ENCODE measurements at places on chromosomes 11 and 22.

DNA sequence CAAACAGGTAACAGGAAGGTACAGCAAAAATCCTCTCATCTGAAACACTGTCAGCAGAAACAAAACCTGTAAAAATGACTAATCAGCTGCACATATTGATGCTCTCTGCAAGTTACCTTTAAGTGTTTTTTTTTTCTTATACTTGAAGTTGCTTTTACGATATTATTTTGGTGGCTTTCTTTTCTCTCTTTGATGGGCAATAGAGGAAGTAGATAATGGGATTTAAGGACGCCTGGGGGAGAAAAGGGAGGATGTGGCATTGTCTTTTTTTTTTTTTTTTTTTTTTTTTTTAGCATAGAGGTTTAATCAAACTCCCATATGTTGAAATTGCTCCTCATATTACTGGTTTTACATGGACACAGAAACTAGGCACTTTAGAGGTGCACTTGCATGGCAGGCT, 11.4 kb upstream of the ADSL start:
- DNase-seq, result no peak

DNA sequence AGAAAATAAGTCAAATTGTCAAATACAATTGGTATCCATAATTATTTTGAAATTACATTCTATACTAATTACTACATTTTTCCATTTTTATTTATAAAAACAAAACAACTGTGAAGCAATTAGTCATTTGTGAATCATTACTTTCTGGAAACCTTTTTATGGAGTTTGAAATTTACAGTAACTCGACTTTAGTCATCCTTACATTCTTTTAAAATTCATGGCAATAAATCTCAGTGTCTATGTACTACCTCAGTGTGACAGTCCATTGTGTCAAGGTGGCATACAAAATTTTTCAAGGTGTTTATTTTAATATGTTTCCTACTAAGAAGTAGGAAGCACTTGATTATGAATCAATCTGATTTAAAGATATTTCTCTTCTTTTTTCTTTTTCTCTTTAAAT, 1949.4 kb upstream of the RAG2 start:
- DNase-seq, result no peak

DNA sequence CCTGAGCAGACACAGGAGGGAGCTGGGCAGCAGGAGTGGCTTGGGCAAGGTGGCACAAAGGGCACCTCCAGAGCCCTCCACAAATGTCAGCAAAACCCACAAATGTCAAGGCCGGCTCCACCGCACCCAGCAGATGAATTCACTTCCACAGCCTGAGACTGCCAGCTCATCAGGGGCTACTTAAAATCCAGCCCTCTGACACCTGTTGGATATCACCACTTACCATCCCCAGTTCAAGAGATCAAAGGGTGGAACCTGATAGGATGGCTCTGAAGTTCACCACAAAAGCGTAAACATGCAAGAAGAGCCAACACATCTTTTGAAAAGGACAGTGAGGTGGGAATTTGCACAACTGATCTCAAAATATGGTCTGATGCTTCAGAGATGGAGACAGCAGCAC, 168.6 kb upstream of the GRK3 start:
- DNase-seq, result no peak

DNA sequence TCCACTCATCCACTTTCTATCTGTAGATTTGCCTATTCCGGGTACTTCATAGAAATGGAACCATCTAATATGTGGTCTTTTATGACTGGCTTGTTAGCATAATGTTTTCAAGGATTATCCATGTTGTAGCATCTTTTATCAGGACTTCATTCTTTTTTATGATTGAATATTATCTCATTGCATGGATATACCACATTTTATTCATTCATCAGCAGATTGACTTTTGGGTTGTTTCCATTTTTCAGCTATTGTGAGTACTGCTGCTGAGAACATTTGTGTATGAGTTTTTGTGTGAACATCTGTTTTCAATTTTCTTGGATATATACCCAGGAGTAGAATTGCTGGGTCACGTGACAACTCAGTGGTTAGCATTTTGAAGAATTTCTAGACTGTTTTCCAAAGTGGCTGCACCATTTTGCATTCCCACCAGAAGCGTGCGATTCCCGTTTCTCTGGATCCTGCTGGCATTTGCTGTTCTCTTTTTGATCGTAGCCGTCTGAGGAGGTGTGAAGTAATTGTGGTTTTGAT, 8.9 kb downstream of the DERL3 start:
- no peak for DNase-seq

DNA sequence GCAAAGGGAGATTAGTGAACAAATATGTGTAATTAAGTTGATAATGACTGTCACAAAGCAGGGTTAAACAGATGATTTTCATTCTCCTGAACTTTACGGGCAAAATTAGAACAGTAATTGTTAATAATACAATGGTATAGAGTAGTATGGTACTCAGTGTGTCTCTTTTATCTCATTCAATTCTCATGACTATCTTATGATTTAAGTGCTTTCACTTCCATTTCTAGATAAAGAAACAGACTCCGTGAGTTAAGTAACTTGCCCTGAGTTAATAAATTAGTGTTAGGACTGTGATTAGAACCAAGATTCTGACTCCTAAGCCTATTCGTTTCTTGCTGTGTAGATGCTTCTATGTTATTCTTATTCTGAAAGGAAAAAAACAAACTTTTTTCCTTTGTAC, 22.0 kb downstream of the PIH1D2 start:
- no peak for DNase-seq

DNA sequence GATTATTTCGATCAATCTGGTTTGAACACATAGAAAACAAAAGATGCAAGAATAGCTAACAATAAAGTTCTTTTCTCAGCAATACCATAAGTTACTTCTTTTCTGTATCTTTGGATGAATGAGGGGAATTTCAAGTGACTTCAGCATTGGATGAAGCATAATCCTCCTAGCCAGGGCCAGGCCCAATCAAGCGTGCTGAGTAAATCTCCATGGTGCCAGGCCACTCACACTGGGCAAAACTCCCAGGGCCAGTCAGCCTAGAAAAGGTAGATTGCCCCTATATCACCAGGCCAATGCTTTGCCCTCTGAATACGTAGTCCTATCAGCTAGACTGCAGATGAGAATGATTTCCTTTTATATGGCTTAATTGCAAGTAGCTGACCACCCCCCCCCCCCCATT, 6.0 kb downstream of the CNTF start:
- no peak for DNase-seq

- DNase-seq, result no peak
Observed at GRCh38 chr11:23897453-23898286, 599.2 kb upstream of the LUZP2 start.

GRCh38 chr11:119192111-119192510, 6.8 kb downstream of the NHERF4 start:
- no peak for DNase-seq

GRCh38 chr11:117511931-117512539, 184.4 kb downstream of the CEP164 start:
- no peak for DNase-seq

- peak; percentile 36 for DNase-seq
Observed at GRCh38 chr11:34356913-34357700, 703 bp downstream of the ABTB2 start.

DNA sequence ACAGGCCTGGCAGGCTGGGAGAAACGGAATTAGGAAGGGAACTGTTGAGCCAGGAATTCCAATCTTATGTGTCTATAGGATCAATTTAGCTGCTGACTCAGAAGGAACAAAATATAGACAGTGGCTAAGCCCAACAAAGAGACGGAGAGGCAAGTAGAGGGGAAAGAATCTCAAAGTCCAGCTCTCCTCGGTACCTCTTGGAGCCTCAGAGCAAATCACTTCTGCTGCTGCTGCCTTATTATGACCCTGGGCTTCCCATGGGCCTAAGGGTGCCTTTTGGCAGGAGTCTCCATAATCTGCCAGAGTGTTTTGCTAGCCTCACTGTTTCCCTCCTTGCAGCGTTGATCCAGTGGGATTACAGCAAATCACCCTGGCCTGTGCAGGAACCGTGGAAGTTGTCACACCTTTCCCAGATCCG, 31.7 kb downstream of the PAX6 start:
- DNase-seq, result no peak

GRCh38 chr11:56473252-56473651, at the start of gene OR5M3:
TSS of gene OR5M3 (minus strand) at chr11:56473352. CDS start at chr11:56470497, 2,855 bp downstream.
- no peak for DNase-seq

DNA sequence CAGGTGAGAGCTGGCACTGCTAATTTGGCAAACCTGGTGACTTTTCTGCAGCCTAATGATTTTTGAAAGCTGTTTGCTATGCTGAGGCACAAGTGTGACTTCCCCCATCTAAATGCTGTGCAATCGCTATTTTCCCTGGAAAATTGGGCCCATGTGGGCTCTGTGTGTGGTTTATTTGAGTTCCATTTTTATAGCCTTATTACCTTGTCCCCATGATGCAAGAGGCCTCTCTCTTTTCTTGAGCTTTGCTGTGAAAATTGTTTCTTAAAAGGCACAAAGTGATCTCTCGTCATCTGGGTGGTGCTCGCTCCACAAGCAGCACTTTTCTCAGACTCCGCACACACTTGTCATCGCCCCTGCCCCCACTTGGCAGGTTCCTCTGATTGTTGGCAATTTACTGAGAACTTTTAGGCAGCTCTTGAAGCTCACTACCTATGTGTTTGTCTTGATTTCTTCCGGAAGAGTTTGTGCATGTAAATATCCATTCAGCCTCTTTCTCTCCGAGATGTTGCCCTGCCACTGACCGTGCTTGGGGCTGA, 24.9 kb downstream of the BMAL1 start:
- no peak for DNase-seq

- no peak for DNase-seq
Observed at GRCh38 chr22:18012531-18012930, 11.8 kb downstream of the MICAL3 start.

DNA sequence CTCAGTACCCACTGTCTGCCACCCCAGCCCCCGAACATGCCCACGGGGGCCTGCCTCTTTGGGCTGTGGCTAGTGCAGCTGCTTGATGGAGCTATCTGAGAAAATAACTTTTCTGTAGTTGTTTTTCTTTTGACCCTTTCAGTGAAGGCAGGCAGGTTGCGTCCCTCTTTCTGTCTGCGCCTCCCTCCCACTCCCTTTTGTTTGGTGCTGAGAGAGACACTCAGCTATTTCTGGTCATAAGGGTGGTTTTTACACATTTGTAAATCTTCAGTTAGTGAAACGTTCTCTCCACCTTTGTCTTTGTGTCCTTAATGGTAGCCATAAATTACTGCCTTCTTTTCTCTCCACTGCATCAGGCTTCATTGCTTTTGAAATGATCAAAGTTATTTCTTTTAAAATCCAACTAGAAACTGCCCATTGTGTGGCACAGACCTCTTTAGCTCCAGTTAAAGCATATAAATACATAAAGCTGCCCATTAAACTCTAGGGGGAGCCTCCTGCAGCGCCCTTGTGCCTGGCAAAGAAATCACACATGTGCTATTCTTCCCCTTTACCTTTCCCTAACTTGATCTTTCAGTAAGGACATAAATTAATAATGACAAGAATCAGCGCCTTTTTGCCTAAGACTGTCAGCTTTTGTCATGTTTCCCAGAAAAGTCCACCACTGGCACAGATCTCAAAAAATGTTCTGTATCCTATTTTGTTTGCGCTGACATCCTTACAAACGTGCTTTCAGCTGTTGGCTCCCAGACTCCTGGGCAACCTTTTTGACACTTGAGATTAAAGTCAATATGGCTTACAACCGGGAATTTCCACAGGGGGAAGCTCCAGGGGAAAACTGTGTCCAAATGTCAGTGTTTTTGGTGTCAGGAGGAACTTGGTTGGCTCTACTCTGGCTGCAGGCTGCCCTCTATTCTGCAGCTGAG, 1.7 kb upstream of the SCUBE2 start:
- DNase-seq, result no peak

DNA sequence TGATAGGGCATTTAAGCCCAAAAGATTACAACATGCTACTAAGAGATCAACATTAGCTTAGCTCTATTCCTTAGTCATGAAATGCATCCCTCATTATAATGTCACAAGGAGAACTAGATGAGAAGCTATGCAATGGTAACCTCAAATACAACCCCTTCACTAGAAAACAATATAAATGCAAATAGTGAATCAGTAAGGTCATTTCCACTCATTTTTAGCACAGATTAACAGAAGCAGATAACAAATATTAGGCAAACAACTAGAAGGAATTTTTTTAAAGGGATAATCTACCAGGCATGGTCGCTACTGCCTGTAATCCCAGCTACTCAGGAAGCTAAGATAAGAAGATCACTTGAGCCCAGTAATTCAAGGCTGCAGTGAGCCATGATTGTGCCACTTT, 28.2 kb downstream of the SIK3 start:
- DNase-seq, result no peak

DNA sequence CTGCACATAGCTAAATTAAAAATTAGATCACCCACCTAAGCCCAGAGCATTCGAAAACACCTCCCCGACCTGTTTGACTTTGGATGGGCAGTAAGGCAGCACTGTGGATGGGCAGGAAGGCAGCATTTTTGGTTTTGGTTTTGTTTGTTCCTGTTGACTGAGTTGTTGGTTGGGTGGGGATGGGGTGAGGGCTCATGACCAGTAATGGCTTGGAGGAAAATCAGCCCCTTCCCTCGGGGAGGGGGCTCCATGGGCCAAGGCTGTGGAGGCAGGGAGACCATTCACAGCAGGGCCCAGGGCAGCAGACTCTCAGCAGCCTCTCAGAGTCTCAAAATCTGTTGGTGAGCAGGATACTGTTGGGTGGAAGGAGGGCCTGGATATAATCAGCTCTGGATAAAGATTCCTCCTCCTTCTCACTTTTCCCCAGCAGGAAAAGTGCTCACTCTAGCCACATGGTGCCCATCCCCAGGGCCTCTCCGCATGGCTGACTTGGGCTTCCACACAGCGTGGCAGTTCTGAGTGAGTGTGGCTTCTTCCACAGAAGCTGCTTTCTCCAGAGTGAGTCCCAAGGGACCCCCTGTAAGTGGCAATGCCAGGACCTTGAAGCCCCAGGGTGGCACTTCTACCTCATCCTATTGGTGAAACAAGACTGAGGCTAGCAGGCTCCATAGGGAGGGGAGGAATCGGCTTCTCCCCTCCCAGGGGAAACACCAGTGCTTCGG, 1491.2 kb downstream of the BRD1 start:
- no peak for DNase-seq

DNA sequence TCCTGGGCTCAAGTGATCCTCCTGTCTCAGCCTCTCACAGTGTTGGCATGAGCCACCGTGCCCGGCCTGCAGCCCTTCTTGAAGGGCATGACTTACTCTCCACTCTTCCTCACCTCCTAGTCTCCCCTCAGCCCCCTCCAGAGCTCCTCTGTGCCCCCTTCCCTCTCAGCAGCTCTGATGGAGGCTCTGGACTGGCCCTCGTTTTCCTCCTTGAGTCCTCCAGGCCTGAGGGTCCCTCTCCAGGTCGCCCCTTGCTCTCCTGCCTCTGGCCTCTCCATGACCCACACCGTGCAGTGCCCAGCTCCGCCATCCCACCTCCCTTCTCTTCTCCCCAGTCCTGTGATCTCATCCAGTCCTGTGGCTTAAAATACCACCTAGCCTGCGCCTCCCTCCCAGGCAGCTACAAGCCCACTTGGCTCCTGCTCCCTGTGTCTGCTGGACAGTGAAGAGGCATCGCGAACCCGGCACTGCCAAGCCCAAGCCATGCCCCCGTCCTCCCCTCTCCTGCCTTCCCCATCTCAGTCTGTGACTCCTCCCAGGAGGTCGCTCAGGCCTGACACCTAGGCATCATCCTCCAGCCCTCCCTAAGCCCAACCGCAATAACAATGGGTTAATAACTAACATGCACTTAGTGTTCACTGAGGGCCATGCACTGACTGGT, 11.9 kb downstream of the KCNJ4 start:
- no peak for DNase-seq

Measured in stimulated activated CD4-positive, alpha-beta T cell treated with anti-CD3 and anti-CD28 coated beads, TNF-alpha, amount 100 ng/mL, for 24 hours (primary cell).